ENCODE measurements at places on chromosomes 4 and X. TPM values are rescaled to one million over a fixed set of nuclear protein-coding genes. Genes with fewer than 3 reads are reported as not detected.

DNA sequence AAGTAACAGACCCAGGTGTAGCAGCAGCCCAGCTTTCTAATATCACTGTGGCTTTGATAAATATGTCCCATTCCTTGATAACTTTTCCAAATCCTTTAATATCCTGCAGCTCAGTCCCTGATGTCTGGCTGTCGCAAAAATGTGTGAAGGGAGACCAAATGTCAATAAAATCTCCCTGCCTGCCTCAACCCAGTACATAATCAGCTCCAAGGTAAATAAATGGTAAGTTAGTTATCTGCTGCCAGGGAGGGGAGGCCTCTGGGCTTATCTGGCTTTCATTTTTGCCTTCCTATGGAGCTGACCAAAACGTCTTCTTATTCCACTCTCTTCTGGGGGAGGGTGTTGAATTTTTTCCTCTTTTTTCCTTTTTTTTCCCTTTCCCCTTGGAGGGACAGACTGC is 630.6 kb downstream of the MID1IP1 start:
- H3K27me3 ChIP-seq: no peaks in the 10 kb centered on the region
- no peak overlapping the region for H3K4me3 ChIP-seq
- no peak overlapping the region for H3K27ac ChIP-seq
- H3K4me1 ChIP-seq: no peaks in the 10 kb centered on the region

- H3K4me3 ChIP-seq: no peak overlapping the region
- no peaks in the 10 kb centered on the region for H3K27me3 ChIP-seq
- DNase-seq: no peak
- H3K4me1 ChIP-seq: no peaks in the 10 kb centered on the region
Measured at GRCh38 chr4:161419822-161420221, 744.0 kb downstream of the FSTL5 start.

DNA sequence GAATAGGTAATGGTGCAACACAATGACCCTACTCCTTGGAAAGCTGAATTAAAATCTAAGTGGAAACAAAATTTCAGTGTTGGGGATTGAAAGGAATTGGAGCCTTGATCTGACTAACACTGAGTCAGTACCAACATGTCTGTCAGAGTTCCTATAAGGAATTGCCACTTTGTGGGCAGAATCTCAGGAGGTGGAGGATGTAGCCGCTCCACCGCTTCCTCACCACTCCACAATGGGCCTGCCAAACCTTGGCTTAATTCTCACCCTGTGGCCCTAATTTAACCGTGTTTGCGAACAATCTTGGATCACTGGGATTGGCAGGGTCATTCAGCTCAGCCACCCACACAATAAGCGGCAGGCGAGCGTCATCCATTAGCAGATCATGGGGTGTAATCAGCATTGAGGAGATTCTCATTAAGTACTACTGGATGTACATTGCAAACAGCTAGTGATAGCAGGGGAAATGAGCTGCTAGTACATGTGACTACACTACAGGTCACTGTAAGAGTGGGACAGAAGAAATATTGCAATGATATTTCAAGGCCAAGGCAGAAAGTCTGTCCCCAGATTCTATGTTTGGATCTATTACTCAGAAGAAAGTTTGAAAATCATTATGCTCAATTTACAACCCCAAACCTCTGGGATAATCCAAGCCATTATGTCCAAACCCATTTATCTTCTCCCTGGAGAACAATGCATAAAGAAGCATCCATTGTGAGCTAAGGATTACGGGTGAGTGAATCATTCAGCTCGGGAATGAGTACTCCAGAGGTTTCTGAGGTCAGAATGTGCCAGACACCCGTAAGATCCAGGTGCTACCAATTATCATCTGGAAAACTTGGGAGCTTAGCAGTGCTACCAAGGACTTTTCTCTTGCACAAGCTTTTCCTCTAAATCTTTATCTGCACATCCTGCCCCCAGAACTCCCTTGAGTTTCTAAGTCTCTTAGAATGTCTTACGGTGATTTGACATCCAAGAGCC is 5.8 kb downstream of the SRPX start:
- no peaks in the 10 kb centered on the region for H3K27me3 ChIP-seq
- no peak overlapping the region for H3K27ac ChIP-seq
- DNase-seq: no peak

DNA sequence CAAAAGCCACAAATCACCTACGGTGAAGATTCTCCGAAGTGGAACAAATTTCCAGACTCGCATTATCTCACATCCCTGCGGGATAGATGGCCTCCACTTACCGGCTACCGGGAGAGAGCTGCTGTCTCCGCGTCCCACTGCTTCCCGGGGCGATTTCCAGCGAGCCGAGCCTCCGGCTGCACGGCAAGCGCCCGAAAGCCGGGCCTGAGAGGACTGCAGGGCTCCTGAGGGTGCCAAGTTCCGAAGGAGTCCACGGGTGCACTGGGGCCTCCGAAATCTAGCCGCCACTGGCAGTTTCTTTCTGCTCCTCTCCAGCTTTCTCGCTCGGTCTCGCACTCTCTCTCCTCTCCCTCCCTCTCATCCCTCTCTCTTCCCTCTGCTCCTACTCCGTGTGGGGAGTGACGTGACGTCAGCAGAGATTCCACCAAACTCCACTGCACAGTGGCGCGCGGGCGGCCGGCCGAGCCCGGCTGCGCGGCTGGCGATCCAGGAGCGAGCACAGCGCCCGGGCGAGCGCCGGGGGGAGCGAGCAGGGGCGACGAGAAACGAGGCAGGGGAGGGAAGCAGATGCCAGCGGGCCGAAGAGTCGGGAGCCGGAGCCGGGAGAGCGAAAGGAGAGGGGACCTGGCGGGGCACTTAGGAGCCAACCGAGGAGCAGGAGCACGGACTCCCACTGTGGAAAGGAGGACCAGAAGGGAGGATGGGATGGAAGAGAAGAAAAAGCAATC is 14.0 kb upstream of the PITX2 start:
- no peaks in the 10 kb centered on the region for H3K36me3 ChIP-seq
- no peak overlapping the region for H3K27ac ChIP-seq
- H3K4me3 ChIP-seq: peak overlapping the region; percentile 64
- H3K27me3 ChIP-seq: peaks cover 29% of the 10 kb centered on the region

Gene PFKFB1
- not detected for total RNA-seq
